AG10803 (cell line): ENCODE measurements at places on chromosomes 2 and 18.

DNA sequence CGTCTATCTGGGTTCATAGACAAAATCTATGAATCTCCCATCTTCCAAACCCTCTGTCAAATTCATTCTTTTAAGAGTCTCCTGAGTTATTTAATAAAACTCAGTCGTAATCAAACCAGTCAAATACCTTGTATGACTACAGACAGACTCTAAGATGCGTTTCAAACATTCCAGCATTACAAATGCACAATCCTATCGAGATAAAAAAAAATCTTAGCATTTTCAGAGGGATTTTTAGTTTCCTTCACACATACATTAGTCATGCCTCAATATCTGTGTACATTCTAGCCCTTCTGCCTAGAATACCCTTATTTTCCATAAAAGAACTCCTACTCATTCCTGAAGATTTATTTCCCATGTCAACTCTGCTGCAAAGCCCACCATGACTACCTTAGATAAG, 96.5 kb downstream of the CSRNP3 start:
- no peak for DNase-seq

GRCh38 chr2:212911011-212911410, 240.4 kb downstream of the IKZF2 start:
- no peak for DNase-seq

DNA sequence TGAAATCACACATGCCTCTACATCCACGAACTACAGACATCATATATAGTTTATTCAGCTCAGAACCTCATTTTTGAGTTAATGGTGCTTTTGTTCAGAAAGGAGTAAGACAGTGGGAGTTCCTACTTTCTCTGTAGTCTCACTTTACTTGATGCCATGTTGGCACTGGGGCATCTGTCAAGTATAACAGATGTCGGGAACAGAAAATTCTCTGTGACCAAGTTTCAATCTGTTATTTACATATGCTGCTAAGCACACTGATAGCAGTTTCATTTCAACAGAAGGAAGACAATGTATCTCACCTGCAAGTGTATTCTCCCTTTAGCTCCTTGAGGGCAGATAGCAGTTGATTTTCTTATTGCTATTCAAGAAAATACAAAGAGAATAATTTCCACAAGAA, 774.1 kb downstream of the METTL4 start:
- no peak for DNase-seq

GRCh38 chr2:234970477-234970882, 18.7 kb downstream of the SH3BP4 start:
- DNase-seq = no peak

GRCh38 chr2:207876842-207877535, 107.3 kb upstream of the FZD5 start:
- peak; percentile 20 for DNase-seq

GRCh38 chr18:11274144-11274794, 124.9 kb upstream of the PIEZO2 start:
- DNase-seq = no peak

GRCh38 chr2:121906170-121906569, 150.7 kb downstream of the TSN start:
- DNase-seq = no peak
